WTC11 (cell line): ENCODE measurements at places on chromosomes 12 and 14. TPM values are rescaled to one million over a fixed set of nuclear protein-coding genes. Genes with fewer than 3 reads are reported as not detected.
A peak's percentile ranks its signal among the peaks of the same experiment; 100 is the strongest.

E2F7 gene
- total RNA-seq = 19.8 to 28.4 TPM (median 22.3 TPM) in 3 replicates

RILPL2 gene
- total RNA-seq = 1.1 to 1.4 TPM (median 1.2 TPM) in 3 replicates

RNASE7 gene
- not detected in 3 replicates for total RNA-seq

RNASE2 gene
- not detected in 3 replicates for total RNA-seq

DNA sequence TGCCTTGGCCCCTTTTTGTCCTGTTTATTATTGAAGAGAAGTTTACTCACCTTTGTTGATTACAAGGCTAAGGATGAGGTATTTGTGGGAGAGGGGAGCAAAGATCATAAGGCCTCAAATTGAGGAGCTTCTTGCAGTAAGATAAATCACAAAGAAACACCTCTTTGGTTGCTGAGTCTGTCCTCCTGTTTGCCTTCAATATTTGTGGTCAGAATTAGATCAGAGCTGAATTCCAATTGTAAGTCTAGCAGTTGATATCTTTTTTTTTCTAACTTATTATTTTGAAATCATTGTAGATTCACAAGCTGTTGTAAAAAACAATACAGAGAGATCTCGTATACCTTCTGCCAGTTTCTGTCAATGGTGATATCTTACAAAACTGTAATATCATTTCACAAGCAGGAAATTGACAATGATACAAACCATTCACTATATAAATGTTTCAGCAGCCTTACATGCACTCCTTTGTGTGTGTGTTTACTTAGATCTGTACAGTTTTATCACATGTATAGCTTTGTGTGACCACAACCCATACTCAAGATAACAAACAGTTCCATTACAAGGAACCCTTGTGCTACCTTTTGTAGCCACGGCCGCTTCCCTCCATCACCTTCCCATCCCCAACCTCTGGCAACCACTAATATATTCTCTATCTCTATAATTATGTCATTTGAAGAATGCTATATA is 97.4 kb downstream of the KICS2 start:
- no peak overlapping the region for H3K27ac ChIP-seq
- peaks cover 11% of the 10 kb centered on the region for H3K36me3 ChIP-seq
- H3K4me1 ChIP-seq = no peaks in the 10 kb centered on the region
- no peaks in the 10 kb centered on the region for H3K27me3 ChIP-seq

DNA sequence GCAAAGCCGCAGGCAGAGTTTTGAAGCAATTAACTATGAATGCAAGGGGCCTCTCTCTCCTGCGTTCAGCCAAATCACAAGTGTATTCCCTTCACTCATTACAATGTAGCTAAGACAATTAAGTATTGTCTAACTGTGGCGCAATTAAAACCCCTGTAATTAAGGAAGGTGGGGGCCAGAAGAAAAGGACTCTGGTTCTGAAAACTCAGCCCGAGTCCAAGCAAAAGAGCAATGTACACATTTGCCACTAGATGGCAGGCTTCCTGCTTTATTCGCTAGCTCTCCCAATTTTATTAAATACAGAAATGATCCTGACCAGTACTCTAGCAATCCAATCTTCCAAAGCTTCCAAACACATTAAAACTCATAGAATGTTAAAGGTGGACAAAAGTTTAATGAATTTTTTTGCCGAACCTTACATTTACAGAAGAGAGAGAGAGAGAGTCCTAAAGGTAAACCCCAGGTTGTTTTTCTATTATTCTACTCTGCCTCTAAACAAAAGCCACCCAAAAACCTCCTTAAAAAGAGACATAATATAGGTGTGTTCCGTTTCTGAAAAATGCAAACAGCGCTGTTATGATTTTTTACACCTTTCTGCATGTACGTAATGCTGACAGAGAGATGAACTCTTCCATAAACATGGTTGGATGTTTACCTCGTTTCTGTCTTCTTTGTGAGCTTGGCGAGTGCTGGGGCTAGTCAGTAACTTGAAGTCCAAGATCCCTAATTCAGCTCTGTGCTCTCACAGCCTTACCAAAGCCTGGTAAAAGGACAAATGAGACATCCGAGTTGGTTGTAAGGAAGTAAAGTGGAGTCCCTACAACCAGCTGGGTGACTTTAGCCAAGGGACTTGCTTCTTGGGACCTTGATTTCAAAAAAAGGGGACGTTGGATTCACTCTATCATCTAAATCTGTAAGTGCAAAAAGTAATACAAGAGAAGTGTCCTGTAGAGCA is 50.9 kb upstream of the VASH1 start:
- H3K27me3 ChIP-seq = no peaks in the 10 kb centered on the region
- DNase-seq = no peak
- peaks cover 4% of the 10 kb centered on the region; the same call in 1 of the 2 replicates for H3K4me1 ChIP-seq

DNA sequence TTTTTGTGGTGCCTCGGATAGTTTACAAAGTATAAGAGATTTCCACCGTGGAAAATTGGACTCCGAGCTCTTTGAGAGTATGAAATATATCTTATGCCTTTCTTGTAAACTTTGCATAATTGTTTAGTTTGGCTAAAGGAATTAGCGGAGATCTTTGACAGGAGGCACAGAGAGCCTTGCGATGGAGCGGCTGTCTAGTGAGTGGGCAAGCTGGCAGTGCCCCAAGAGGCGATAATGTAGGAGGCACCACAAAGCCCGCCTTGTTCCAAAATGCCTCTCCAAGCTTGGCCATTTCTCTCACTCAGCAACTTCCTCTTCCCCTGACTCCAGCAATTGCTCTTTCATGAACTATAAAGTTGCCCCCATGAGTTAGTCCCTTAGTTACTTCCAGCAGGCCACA is 270.1 kb upstream of the PRICKLE1 start:
- H3K27ac ChIP-seq = no peak overlapping the region
- H3K27me3 ChIP-seq = no peaks in the 10 kb centered on the region
- no peak overlapping the region for H3K4me3 ChIP-seq
- H3K4me1 ChIP-seq = no peaks in the 10 kb centered on the region; the same call in 1 of the 2 replicates

DNA sequence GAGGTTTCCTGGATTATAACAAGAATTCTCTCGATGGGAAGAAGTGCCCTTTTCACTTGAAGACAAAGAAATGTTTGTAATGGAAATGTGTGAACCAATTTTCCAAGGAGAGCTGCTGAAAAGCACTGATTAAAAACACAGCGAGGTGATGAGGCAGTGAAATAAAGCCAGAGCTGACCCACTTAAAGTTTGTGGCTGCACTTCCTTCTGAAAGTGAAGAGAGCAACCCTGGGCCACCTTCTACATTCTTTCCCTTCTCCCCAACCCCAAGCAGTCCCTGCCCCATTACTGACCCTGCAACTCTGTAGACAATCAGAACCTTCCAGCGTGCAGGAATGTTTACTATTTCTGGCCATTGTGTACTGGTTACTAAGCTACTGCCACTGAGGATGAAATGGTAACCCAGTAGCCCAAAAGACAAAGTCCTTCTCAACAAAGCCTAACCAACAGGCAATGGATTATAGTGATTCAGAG is 173.9 kb downstream of the TTC7B start:
- H3K4me1 ChIP-seq = peaks cover 70% of the 10 kb centered on the region
- peak overlapping the region; percentile 95 for H3K27ac ChIP-seq
- DNase-seq = peak; percentile 31
- no peaks in the 10 kb centered on the region for H3K36me3 ChIP-seq

DNA sequence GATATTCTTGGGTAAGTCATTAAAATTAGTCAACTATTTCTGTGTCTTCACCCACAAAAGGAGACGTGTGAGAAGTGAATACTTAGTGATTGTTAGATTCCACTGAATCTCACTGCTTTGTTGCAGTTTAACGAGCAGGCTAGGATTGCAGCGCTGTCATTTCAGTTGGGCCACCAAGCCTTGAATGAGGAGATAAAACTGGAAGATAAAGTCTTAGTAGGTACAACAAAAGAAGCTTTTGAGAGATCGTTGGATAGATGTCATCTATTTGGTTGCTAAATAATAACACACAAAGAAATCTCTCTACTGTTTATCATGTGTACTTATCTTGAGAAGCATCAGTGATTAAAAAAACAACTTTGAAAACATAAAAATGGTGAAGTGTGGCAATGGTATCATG is 132.3 kb downstream of the RGS6 start:
- H3K4me1 ChIP-seq = peaks cover 3% of the 10 kb centered on the region
- H3K27me3 ChIP-seq = no peaks in the 10 kb centered on the region; the same call in 1 of the 2 replicates
- H3K27ac ChIP-seq = no peak overlapping the region
- DNase-seq = no peak
- H3K4me3 ChIP-seq = no peak overlapping the region

DNA sequence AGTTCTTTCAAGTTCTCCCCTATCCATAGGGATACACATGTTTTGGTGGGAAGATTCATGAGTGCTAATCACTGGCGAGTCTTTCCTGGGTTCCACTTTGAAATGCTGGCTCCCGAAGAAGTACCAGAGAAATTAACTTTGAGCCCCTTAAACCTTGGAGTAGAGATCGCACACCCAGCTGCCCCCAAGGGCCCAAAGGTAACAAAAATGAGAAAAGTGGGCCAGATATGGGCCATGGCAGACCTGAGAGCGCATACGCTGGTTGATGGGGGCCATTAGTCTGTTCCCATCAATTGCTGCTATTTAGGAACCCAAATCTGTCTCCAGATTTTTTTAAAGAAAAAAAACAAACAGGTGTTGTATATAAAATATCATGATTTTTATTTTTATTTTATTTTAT is 2.1 kb downstream of the GSTZ1 start:
- H3K4me3 ChIP-seq = no peak overlapping the region
- peaks cover 49% of the 10 kb centered on the region for H3K4me1 ChIP-seq
- no peak for DNase-seq
- H3K27ac ChIP-seq = no peak overlapping the region
- no peaks in the 10 kb centered on the region; the same call in 1 of the 2 replicates for H3K27me3 ChIP-seq

- peaks cover 26% of the 10 kb centered on the region for H3K4me1 ChIP-seq
- peak overlapping the region; percentile 43; the same call in 1 of the 2 replicates for H3K27ac ChIP-seq
- no peak for DNase-seq
- peaks cover 3% of the 10 kb centered on the region; the same call in 1 of the 2 replicates for H3K27me3 ChIP-seq
Measured at GRCh38 chr12:57517187-57517586, 3.1 kb downstream of the DDIT3 start.

- no peaks in the 10 kb centered on the region for H3K36me3 ChIP-seq
- H3K4me1 ChIP-seq = peaks cover 8% of the 10 kb centered on the region
- no peaks in the 10 kb centered on the region for H3K27me3 ChIP-seq
- no peak for DNase-seq
- H3K4me3 ChIP-seq = no peak overlapping the region
Measured at GRCh38 chr12:104729091-104729490, 229.0 kb downstream of the SLC41A2 start.

DNA sequence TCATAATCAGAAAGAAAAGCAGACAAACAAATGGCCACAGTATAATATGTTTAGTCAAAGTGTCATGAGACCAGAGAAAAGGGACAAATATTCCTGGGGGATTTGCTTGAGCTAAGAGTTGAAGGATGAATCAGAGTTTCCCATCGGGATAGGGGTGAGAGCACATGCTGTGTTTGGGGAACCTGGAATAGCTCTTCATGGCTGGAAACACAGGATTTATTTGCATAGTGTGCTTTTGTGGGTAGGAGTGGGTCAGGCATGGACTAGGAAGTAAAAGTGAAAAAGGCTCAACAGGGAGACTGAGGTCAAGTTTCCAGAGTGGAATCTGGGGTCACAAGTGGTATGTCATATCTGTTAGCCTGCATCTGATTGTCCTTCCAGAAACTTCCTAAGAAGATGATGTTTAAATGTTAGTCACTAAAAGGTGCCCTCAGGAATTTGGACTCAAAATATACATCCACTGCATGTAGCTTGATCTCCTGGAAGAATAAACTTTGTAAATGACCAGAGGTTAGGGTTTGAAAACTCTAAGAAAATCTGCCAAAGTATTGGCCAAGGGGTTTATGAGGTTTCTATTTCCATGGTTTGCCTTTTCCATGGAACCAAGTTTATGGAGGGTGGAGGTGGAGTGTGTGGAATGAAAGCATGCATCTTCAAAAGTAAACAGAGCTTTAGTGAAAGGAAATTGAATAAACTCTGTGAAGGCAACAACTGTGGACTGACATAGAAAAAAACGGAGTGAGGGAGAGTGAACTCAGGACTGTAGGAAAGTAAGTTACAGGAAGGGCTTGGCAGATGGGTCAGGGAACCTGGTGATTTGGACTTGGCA is 344.6 kb downstream of the C12orf75 start:
- DNase-seq = no peak
- no peak overlapping the region for H3K27ac ChIP-seq
- H3K4me3 ChIP-seq = no peak overlapping the region

DNA sequence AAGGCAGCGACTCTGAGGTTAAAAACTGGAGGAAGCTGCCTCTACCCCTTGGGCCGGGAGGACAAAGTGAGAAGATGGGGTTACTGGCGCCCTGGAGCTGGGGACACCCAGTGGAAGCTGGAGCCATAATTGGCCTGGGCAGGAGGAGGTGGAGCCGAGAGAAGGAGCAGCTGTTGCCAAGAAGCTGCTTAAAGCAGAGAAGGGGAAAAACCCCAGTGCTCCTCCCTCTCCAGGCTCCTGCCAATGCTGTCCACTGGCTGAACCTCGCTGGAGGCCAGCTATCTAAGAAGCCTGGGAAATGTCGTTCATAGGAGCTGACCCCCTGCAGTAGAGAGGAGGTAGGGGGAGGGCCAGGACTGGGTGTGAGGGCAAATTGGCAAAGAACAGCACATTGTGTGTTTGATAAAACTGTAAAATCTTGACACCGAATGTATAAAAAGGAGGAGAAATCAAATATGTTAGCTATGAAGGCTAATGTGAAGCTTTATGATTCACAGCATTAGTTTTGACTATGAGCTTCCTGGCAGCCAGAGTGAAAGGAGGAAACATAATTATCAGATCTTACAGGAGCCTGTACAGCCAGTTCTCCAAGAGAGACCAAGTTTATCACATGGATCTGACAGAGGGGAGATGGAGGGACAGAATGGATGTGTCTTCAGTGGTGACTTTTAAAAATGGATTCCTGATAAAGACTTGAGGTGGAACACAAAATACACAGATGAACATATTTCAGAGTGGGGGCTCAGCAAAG is 9.5 kb downstream of the HHIPL1 start:
- H3K4me1 ChIP-seq = peaks cover 4% of the 10 kb centered on the region
- H3K36me3 ChIP-seq = no peaks in the 10 kb centered on the region
- DNase-seq = no peak
- no peak overlapping the region for H3K4me3 ChIP-seq

DNA sequence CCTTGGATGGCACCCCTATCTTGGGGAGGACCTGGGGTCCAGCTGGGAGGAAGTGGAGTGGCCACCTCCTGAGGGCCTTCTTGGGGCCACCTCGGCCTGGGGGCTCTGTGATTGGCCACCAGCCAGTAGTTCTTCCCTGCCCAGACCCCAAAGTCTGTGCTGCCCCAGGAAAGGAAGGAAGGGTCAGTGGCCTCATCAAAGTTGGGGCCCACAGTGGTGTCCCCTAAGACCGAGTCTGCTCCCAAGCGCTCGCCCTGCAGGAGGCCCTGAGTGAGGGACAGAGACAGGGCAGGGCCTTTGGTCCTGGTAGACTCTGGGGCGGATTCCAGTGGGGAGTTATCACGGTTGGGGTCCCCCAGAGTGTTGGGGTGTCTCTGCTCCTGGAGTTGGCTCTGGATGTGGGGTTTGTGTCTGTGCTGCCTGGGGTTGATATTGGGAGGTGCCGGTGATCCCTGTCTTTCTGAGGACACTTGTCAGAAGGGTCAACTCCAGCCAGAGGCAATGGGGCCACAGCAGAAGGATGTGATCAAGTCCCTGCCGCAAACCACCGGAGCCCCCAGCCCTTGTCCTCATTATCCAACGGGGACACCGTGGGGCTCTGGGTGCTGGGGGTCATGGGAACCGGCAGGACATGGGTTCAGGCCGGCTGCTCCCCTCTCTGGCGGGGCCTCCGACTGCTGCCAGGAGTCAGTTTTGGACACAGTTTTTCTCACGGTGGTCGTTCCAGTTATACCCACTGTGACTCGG is 364.3 kb downstream of the TMEM121 start:
- H3K27me3 ChIP-seq = peaks cover 4% of the 10 kb centered on the region; the same call in 1 of the 2 replicates
- H3K27ac ChIP-seq = no peak overlapping the region
- no peak overlapping the region for H3K4me3 ChIP-seq
- no peaks in the 10 kb centered on the region for H3K4me1 ChIP-seq
